Colonic mucosa (tissue), 4 donors: ENCODE measurements at places on chromosomes 3 and 15. TPM values are rescaled to one million over a fixed set of nuclear protein-coding genes. Genes with fewer than 3 reads are reported as not detected.

DNA sequence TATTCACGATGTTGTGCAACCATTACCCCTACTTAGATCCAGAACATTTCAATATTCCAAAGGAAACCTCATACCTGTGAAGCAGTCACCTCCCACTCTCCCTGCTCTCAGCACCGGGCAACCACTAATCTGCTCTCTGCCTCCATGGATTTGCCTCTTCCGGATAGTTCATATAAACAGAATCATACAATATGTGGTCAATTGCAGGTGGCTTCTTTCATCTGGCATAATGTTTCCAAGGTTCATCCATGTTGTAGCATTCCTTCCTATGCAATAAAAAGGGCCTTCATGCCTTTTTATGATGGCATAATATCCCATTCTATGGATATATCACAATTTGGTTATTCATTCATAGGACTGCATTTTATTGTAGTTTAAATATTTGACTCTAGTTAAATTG lies 23.9 kb downstream of the CA12 start:
- DNase-seq: peak; percentile 67
- H3K27me3 ChIP-seq: no peaks in the 10 kb centered on the region
- H3K27ac ChIP-seq: peak overlapping the region; percentile 91
- no peak overlapping the region for H3K4me3 ChIP-seq

DNA sequence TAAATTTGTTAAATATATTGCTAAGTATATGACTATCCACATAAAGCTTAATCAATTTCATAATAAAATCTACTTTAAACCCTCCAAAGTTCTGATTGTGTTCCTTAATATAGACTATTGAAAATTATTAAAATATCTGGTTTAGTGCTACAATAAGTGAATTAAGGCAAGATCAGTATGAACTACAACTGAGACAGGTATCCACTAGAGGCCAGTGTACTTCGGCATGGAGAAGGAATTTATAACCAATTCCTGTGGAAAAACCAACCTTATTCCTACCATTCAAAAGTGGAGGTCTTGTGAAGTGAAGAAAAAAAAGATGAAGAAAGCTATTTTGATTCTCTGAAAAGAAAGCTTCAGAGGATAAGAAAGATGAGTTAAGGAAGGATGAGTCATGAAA lies 237.7 kb downstream of the SUCLG2 start:
- H3K36me3 ChIP-seq: no peaks in the 10 kb centered on the region
- no peak overlapping the region for H3K4me3 ChIP-seq
- H3K27me3 ChIP-seq: no peaks in the 10 kb centered on the region
- DNase-seq: no peak
- no peaks in the 10 kb centered on the region for H3K4me1 ChIP-seq

DNA sequence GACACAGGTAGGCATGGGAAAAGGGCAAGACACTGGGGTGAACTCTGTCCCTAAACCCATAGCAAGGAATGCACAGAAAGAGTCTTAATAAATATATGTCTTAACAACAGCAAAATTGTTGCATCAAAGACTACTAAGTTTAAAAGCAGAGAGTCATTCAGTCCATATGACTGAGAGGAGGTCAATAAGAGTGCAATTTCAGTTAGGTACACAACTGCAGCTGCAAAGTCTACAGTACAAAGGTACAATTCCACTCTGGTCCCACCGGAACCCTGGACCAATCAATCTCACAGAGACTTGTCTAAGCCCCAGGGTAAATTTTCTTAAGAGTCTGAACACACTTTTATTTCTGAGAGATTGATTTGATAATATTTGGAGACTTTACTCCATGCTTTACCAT lies 6.9 kb downstream of the CP start:
- H3K36me3 ChIP-seq: no peaks in the 10 kb centered on the region
- no peak overlapping the region for H3K27ac ChIP-seq

DNA sequence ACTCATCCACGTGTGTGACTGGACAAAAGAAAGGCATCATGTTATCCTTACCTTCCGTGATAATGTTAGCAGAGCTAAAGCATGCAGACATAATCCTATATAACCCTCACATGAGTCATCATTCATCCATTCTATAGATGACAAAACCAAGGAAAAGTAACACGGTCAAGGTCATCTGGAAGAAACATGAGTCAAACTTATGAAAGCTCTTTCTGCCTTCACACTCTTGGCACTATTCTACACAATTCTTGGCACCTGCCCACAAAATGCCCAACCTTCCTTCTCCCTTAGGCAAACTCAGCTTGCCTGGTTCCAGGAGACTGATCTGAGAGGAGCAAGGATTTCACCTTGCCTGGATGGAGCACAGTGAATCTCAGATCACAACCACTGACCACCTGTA lies 66.9 kb downstream of the PRICKLE2 start:
- H3K27ac ChIP-seq: no peak overlapping the region
- no peaks in the 10 kb centered on the region for H3K27me3 ChIP-seq
- no peaks in the 10 kb centered on the region for H3K36me3 ChIP-seq
- H3K4me3 ChIP-seq: no peak overlapping the region

DNA sequence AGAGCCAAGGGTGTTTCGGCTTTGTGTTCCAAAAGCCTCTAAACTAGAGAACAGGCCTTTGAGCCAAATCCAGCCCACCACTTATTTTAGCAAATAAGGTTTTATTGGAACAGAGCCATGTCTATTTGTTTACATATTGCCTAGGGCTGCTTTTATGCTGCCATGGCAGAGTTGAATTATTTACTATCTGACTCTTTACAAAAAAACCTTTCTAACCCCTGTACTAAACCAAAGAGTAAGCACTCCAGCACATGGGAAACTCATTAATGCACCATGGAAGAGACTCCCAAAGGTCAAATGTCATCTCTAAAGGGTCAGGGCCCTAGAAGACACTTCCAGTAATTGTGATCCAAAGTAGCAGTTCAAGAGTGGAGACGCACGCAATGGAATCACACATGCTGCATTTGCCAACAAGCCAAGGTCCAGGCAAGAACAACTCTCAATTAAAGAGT lies 22.3 kb downstream of the OSBPL10 start:
- H3K4me3 ChIP-seq: no peak overlapping the region
- no peaks in the 10 kb centered on the region for H3K36me3 ChIP-seq
- no peak for DNase-seq
- peak overlapping the region; percentile 23 for H3K27ac ChIP-seq
- H3K27me3 ChIP-seq: no peaks in the 10 kb centered on the region

The TNFSF10 gene
- 118 TPM for total RNA-seq

- H3K27ac ChIP-seq: no peak overlapping the region
- H3K36me3 ChIP-seq: no peaks in the 10 kb centered on the region
- H3K4me1 ChIP-seq: no peaks in the 10 kb centered on the region
- no peak for DNase-seq
- no peaks in the 10 kb centered on the region for H3K27me3 ChIP-seq
- no peak overlapping the region for H3K4me3 ChIP-seq
Observed at GRCh38 chr3:25226747-25227146, 201.3 kb upstream of the RARB start.

DNA sequence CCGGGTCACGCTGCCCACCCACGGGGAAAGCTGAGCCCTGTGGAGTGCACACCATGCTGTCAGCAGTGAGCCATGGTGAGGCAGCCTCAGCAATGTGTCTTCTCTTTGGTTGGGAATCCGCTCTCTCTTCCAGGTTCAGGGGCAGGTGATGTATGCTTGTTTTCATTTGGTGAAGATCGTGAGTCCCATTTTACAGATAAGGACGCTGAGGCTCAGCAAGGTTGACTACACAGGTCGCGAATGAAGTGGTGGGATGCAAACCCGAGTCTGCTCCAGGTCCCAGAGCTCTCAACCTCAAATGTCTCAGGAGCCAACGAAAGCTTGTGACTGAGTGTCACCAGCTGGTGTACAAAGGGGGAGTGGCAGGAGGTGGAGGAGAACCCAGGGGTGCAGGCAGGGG lies 74.3 kb downstream of the RPN1 start:
- no peaks in the 10 kb centered on the region for H3K27me3 ChIP-seq
- H3K4me3 ChIP-seq: no peak overlapping the region
- no peak overlapping the region for H3K27ac ChIP-seq
- DNase-seq: no peak
- no peaks in the 10 kb centered on the region for H3K4me1 ChIP-seq
- H3K36me3 ChIP-seq: no peaks in the 10 kb centered on the region

DNA sequence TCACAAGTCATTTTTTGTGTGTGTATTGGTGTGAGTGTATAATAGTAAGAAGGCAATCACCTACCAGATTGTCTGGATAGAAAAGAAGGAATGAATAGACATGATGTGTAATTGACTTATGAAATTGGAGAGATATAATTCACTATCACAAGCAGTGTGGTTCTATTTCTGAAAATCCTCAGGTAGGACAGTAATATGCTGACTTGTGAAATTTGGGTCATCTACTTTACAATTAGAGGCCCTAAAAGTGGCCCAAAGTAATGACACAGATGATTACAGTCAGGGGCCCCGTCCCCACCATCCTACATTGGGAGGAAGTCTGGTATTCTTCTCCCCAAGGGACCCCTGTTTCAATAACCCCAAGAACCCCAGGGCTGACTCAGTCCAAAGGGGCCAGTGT lies 73.6 kb upstream of the SELENOK start:
- no peak for DNase-seq
- H3K36me3 ChIP-seq: no peaks in the 10 kb centered on the region
- no peak overlapping the region for H3K4me3 ChIP-seq
- H3K27ac ChIP-seq: no peak overlapping the region
- no peaks in the 10 kb centered on the region for H3K27me3 ChIP-seq
- H3K4me1 ChIP-seq: no peaks in the 10 kb centered on the region
